ENCODE measurements at places on chromosomes 12 and 14. TPM values are rescaled to one million over a fixed set of nuclear protein-coding genes. Genes with fewer than 3 reads are reported as not detected.

Gene SERPINA3
- total RNA-seq: 112 TPM

Gene ARMH4
- total RNA-seq: 5.5 TPM

Gene SAV1
- 26.7 TPM for total RNA-seq

Gene CAPZA3
- not detected for total RNA-seq

Gene CIROP
- total RNA-seq: not detected

Gene P2RX4
- total RNA-seq: 4.7 TPM

GRCh38 chr14:69887740-69888657, 8.8 kb downstream of the SMOC1 start:
- DNase-seq: no peak

DNA sequence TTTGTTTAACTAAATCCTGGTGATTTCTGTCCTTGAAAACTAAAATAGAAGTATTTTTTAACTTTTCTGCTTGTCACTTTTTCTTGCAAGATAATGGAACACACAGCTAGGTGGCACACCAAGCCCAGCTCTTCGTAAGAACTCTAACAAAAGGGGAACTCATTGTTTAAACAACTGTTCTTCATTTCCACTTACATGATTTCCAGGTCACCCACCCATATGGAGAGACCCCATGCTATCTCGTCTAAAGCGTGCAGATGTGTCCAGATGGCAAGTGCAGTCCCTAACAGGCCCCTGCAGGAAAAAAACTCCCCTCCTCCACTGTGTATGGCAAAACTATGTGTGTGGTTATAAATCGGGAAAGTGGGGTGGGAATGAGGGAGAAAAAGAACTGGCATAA, 43.3 kb upstream of the NT5DC3 start:
- no peak for DNase-seq

- no peak for DNase-seq
These were observed 75.9 kb upstream of the TSPAN11 start for GRCh38 chr12:30850684-30851083.

DNA sequence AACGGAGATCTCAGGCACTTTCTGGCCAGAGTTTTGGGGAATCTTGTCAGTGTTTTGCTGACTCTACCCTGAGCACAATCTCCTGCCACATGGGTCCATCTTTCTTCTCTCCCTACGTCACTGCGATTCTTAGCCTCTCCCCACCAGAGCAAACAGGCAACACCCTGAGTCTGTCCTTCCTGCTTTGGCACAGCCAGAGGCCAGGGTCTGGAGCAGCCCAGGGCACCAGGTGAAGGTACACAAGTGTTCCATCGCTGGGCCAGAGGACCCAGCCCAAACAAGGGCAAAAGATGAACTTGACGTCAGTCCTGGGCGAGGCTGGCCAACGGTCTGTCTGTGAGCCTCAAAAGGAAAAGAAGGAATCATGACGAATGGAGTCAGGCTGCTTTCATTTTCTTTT, 12.7 kb upstream of the CCDC177 start:
- DNase-seq: no peak

GRCh38 chr12:113230315-113231234, 9.3 kb downstream of the TPCN1 start:
- no peak for DNase-seq

DNA sequence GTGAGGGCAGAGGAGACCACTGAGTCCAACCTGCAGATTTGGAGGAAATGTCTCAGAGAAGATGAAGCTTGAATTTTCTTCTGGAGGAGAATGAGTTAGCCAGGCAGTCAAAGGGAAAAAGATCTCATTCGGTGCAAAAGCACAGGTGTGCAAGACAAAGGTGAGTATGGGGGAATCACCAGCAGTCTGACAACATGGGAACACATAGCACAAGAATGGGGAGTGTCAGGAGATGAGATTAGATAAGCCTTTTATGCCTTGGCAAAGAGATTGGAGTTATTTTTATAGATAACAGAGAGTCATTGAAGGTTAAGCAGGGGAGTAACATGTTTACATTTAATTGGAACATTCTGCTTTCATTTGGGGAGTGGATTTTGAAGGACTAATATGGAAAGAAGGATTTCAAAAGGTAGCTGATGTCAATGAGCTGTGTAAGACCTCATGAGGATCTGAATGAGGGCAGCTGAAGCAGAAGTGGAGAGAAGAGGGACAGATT, 171.3 kb upstream of the NTF3 start:
- DNase-seq: no peak

DNA sequence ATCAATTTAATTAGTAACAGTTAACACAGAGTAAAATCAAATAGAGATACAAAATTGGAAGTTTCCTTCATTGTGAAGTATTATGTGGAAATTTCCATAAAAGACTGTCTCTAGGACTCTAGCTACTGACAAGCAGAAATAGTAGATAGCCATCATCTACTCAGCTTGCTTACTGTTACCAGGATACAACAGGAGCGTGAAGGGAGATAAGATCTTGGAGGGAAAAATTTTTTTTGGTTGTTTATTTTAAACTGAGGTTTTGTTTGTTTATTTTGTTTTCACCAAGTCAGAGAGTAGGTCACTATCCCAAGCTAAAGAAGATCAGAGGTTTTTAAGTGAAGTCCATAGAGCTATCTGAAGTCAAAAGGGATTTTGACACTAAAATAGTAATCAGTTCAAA, 861.3 kb upstream of the MGAT4C start:
- DNase-seq: no peak

- DNase-seq: no peak
These were observed 448.1 kb downstream of the BCAT1 start for GRCh38 chr12:24500831-24501230.

GRCh38 chr12:82040987-82041743, 282.0 kb upstream of the PPFIA2 start:
- DNase-seq: no peak

GRCh38 chr14:99648027-99648784, 3.3 kb downstream of the HHIPL1 start:
- peak; percentile 46 for DNase-seq

- no peak for DNase-seq
These were observed 313.5 kb downstream of the ITPR2 start for GRCh38 chr12:26519462-26519861.

GRCh38 chr12:109987615-109988014, 8.6 kb downstream of the GIT2 start:
- no peak for DNase-seq

DNA sequence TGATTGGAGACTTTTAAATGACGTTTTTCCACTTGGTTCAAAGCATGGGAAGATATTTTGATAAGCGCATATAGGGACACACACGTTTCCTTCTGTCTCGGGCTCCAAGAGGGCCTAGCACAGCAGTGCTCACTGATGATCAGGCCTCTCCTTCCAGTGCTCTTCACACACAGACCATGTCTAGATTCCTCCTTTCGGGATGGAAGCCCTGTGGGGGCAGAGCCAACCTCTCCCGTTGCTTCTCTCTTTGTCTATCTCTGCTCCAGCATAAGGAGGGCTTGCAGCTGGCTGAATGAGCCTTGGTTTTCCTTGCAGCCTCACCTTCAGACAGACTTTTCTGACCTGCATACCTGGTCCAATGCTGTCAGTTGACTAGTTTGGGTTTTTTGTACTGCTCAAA, 22.3 kb downstream of the GPRC5D start:
- no peak for DNase-seq

DNA sequence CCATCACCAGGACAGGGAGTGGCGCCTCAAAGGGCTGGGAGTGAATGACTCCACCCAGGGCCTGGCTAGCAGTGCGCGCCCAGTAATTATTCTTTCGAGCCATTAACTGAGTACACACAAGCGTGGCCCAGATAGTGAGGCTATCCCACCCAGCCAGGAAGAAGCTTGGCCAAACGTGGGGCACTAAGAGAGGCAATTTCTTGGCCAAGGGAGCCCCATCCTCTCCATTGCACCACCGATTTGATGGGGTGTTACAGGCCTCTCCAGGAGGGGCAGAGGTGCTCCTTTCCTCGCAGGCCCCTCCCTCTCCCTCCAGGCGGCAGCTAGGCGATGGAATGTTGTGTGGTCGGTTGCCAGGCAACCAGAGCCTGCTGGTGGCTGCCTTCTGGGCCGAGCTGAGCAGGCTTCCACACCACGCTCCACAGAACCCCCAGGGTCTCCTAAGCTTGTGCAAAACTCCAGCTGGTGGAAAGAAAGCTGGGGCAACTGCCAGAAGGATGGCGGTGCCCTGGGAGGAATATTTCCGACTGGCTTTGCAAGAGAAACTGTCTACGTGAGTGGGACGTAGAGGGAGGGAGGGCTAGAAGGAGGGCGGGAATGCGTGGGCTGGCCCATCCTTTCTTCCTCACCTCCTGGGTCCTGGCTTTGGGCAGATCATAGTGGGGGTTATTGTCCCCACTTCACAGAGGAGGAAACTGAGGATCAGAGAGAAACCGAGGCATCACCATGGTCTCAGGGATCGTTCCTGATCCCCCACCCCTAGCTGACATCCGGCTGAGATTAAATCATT, at the start of gene CFAP73:
Gene CFAP73 (plus strand): TSS at position 364 of the 790 bp plus-strand sequence. CDS start 134 bp downstream, at position 498.
- peak; percentile 81 for DNase-seq

Data from Right ventricle myocardium inferior (tissue), 1 donor.